ENCODE measurements at places on chromosomes 4 and X. TPM values are rescaled to one million over a fixed set of nuclear protein-coding genes. Genes with fewer than 3 reads are reported as not detected.

The FABP2 gene
- not detected for total RNA-seq

The SORBS2 gene
- under 0.01 TPM for total RNA-seq

The TMPRSS11A gene
- total RNA-seq: not detected

The CNGA2 gene
- total RNA-seq: not detected

DNA sequence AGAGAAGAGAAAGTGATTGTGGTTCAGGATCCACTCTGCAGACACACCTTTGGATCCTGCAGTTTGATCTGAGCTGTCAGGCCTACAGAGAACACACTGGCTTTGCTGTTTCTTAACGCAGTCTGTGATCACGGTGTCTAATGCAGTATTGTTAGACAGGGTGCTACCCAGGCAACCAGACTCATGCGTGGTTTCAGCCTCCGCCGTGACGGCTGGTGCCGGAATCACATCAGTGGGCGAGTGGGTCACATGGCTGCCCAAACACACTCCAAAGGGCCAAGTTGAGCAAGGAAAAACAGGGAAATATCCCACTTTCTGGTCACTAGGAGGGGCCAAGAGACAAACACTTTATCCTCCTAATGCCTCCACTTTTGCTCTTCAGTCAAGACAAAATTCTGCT is 27.5 kb downstream of the CCDC149 start:
- DNase-seq: no peak

The SPATA18 gene
- under 0.01 TPM for total RNA-seq

DNA sequence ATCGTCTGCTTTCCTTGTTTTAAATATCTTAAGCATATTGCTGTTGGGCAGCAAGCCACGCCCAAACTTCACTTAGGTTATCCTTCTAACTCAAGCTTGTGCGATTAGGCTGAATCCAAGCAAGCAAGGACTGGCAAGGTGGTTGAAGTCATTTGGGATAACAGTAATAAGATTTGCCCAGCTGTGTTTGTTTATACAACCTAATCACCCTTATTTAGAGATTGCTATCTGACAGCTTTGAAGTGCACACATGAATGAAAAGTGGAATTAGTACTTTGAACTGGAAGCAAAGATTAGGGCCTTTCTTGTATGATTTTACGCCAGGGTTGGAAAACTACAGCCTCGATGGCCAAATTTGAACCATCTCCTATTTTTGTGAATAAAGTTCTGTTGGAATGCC is 182.1 kb downstream of the ASB9 start:
- DNase-seq: no peak

DNA sequence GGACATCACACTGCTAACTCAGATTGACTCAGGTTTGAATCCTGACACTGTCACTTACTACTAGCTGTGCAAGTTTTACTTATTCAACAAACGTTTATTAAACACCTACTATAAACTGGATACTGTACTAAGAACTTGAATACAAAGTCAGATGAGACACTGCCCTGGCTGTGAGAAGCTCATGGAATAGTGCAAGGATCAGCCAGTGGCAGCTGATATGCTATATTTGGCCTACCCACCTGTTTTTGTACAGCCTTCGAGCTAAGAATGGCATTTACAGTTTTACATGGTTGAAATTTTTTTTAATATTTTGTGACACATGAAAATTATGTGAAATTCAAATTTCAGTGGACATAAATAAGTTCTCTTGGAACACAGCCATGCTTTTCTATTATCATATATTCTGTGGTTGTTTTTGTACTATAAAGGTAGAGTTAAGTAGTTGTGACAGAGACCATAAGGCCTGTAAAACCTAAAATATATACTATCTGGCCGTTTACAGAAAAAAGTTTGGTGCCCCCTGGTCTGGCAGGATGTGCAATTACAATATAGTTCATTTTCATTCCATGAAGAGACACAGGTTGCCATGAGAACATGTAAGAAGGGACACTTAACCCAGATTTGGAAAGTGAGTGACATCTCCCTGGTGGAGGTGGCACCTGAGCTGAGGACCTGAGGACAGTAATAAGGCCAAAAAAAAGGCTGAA is 3.4 kb upstream of the SEC24D start:
- no peak for DNase-seq

DNA sequence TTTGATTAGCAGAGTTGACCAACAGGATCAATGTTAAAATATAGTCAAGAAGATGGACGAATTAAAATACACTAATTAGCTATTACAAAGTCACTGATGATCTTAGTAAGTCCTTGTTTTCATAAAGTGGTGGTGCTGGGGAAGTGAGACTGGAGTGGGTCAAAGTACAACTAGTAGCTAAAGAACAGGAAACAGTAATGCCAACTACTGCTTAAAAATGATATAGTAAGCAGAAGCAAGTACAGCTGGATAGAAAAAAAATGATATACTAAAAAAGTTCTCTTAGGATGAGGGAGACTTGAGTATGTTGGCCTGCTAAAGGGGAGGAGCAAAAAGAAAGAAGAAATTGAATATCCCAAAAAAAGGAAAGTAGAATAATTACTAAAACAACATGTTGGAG is 580.8 kb upstream of the FTHL17 start:
- no peak for DNase-seq

DNA sequence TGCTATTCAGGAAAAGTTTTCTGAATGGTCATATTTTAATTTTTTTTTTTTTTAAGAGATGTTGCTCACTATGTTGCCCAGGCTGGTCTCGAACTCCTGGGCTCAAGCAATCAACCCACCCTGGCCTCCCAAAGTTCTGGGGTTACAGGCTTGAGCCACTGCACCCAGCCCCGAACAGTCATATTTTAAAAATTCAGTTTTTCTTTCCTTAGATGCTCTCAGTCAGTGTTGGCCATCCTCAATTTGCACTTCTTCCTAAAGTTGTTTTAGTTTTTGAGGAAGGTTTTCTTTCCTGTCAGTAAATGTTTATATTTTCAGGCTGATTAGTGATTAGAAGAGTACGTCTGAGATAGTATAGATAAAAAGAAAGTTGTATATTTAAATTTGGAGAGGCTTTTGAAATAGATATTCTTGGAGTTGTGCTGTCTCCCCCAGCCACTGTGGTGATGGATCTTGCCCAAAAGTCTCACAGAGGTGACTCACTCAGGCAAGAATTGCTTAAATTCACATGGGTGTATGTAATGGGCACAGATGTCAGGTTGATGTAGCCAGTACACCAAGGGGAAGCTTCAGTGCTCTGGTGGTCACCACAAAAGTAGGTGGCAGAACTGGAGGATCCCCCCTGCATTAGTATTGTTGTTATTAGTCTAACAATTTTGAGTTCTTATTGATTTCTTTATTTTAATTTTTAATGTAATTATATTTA is 72.2 kb upstream of the ELOVL6 start:
- no peak for DNase-seq

- DNase-seq: peak; percentile 50
Measured at GRCh38 chr4:156294577-156294976, 340.9 kb upstream of the CTSO start.

DNA sequence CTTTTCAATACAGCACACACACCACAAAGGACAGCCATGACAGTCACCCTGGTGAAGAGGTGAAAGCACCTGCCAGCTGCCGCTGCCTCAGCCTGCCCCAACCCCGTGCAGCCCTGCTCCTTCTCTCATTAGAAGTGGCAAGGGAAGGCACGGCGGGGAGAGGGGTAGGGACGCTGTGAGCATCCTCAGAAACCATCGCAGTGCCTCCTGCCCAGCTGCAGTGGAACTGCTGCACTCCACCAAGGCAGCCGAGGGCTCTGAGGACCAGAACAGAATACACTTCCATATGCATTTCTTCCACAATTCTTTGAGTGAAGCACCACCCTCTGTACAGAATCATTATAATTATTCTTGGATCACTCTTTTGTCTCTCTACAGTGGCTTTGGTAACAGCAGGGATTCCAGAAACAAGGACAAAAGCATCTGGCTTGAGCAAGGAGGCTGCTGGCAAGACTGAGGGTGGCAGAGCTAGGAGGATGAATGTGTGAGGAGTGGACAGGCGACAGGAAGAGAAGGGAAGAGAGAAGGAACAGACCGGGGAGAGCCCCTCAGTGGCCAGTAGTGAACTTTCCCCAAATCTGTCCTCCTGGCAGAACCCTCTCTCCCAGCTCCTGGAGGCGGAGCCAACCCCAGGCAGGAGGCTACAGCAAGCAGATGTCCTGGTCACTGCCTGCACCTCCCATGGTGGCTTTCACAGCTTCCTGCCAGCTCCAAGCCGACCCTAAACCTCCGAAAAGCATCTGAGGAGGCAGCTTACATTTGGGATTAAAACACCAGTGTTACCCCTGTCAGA is 73.2 kb downstream of the MTNR1A start:
- DNase-seq: no peak

The QDPR gene
- 18.6 TPM for total RNA-seq

DNA sequence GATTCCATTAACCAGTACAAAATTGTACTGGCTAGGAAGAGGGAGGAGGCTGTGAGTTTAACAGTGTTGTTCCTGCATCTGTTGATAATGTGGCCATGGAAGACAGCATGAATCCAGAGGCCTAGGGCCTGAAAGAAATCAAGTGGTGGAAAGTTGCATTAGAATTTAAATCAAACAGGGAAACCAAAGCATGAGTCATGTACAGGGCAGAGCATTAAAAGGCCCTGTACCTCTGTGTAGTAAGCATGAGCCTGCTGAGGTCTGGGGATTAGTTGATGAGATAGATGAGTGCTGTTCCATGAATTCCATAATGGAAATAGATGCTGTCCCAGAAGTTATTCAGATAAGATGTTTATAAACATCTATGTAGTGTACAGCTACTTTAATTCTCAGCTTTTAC is 58.3 kb downstream of the MID1IP1 start:
- DNase-seq: no peak

GRCh38 chr4:181043486-181043885 is 1199.7 kb upstream of the TENM3 start:
- no peak for DNase-seq

- DNase-seq: no peak
Measured at GRCh38 chr4:147526272-147526654, 45.4 kb downstream of the EDNRA start.

DNA sequence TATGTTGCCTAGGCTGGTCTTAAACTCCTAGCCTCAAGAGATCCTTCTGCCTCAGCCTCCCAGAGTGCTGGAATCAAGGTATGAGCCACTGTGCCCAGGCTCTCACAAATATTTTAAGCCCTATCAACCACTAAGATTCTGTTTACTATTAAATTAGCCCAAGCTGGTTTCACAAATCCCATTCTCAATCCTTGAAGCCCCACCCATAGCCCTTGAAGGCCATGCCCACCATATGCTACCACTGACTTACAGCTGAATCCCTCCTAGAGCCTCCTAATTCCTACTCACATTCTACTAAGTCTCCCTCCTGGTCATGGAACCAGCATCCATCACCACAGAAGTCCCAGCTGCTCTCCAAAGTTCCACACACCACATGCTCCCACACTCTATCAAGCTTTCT is 9.7 kb downstream of the GRIPAP1 start:
- DNase-seq: no peak

DNA sequence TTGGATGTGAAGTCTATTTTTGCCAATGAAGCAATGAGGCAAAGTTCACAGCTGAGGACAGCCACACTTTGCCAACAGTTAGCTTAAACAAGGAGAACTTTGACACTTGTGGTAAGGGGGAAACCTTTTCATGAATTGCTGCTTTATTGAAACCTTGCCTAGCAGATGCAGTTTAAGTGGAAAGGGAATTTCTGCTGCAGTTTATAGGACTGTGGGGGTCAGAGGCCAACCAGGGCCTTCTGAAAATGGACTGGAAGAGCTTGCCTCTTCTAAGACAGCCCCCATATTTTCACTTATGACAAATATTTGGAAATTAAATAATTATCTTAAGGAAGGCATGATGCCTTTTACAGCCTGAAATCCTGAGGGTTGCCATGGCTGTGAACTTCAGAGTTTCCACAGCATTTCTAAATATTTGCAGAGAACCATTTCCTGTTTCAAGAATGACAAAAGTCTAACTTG is 550.3 kb downstream of the RAB28 start:
- no peak for DNase-seq

The PTCHD1 gene
- under 0.01 TPM for total RNA-seq

- DNase-seq: no peak
Measured at GRCh38 chr4:1325176-1325480, 21.9 kb upstream of the UVSSA start.

Data from hematopoietic multipotent progenitor cell (in vitro differentiated cells).